ENCODE measurements at places on chromosomes 1 and 21.
A peak's percentile ranks its signal among the peaks of the same experiment; 100 is the strongest.

DNA sequence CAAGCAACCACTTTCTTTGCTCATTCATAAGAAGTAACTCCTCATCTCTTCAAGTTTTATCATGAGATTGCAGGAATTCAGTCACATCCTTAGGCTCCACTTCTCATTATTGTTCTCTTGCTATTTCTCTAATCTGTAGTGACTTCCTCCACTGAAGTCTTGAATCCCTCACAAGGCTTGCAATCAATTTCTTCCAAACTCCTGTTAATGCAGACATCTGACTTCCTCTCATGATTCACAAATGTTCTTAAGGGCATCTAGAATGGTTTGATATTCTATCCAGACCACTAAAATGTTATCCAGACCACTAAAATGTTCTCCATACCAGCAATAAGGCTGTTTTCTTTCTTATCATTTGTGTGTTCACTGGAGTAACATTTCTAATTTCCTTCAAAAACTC is 528.1 kb downstream of the DPYD start:
- no peak for DNase-seq

DNA sequence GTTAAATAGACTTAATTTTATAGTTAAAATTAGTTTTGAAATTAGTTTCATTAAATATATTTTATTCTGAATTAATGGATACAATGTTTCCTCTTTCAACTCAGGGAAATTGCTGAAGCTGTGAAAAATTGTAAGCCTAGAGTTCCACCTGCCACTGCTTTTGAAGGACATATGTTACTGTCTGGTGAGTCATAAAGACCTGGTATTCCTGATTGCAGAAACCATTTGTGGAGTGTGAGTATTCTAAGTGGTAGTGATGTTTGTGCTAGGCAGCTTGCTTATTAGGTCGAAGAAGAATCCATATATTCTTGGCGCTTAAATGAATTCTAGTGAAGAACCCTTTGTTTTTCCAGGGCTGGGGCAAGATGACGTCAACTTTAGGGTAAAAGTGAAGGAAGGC is 34.0 kb downstream of the MTR start:
- DNase-seq, result no peak

- no peak for DNase-seq
Measured at GRCh38 chr1:186888367-186888766, 59.6 kb downstream of the PLA2G4A start.

DNA sequence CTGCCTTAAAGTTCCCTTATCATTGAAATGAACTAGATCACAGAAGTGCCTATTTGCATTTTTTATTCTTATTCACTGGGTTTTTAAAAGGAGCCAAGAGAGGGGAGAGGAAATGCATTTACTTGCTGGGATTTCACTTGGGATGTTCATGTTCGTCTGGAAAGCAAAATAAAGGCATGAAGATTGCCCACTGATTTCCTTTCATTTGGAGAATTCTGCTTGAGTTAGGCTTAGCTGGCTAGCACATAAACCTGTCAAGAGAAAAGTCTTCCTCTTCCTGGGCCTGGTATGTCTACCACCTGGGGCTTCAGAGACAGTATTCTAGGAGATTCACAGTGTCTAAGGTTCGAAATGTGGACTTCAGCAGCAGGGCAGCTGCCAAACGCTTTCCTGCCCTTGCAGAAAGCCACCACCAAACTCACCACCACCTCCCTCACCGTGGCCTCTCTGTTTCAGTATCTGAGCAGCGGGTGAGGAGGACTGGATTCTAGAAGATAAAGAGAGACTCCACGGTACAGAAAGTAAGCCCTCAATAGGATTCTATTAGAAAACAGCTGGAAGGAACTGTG is 44.5 kb downstream of the HIVEP3 start:
- peak; percentile 51 for DNase-seq

- DNase-seq, result no peak
Measured at GRCh38 chr1:184218458-184219075, 167.0 kb downstream of the TSEN15 start.

GRCh38 chr1:206970446-206970845 is at the start of gene FCAMR:
FCAMR (minus strand) TSS chr1:206970460; CDS start chr1:206970125, 335 bp downstream.
- DNase-seq, result no peak

DNA sequence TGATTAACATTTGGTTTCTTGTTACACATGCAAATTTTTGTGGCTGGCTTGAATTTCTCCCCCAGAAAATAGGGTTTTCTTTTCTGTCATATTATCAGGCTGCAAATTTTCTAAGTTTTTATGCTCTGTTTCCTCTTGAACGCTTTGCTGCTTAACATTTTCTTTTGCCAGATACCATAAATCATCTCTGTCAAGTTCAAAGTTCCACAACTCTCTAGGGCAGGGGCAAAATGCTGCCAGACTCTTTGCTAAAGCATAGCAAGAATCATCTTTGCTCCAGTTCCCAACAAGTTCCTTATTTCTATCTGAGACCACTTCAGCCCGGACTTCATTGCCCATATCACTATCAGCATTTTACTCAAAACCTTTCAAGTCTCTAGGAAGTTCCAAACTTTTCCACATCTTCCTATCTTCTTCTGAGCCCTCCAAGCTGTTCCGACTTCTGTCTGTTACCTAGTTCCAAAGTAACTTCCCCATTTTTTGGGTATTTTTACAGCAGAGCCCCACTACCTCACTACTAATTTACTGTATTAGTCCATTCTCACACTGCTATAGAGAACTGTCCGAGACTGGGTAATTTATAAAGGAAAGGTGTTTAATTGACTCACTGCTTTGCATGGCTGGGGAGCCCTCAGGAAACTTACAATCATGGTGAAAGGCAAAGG is 486.9 kb upstream of the NCAM2 start:
- no peak for DNase-seq

GRCh38 chr1:188043536-188044245 is 1214.9 kb downstream of the PLA2G4A start:
- DNase-seq, result no peak

- DNase-seq, result no peak
Measured at GRCh38 chr1:226600254-226600653, 51.7 kb downstream of the STUM start.

- no peak for DNase-seq
Measured at GRCh38 chr1:152761609-152762213, 3.9 kb downstream of the KPRP start.

DNA sequence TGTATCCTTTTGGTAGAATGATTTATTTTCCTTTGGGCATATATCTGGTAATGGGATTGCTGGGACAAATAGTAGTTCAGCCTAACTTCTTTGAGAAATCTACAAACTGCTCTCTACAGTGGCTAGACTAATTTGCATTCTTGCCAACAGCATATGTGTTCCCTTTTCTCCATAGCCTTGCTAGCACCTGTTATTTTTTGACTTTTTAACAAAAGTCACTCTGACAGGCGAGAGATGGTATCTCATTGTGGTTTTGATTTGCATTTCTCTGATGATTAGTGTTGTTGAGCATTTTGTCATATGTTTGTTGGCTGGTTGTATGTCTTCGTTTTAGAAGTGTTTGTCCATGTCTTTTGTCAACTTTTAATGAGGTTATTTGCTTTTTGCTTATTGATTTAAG is 99.8 kb downstream of the UCK2 start:
- no peak for DNase-seq

- DNase-seq, result peak; percentile 37
Measured at GRCh38 chr21:40684726-40685125, 162.2 kb downstream of the DSCAM start.

DNA sequence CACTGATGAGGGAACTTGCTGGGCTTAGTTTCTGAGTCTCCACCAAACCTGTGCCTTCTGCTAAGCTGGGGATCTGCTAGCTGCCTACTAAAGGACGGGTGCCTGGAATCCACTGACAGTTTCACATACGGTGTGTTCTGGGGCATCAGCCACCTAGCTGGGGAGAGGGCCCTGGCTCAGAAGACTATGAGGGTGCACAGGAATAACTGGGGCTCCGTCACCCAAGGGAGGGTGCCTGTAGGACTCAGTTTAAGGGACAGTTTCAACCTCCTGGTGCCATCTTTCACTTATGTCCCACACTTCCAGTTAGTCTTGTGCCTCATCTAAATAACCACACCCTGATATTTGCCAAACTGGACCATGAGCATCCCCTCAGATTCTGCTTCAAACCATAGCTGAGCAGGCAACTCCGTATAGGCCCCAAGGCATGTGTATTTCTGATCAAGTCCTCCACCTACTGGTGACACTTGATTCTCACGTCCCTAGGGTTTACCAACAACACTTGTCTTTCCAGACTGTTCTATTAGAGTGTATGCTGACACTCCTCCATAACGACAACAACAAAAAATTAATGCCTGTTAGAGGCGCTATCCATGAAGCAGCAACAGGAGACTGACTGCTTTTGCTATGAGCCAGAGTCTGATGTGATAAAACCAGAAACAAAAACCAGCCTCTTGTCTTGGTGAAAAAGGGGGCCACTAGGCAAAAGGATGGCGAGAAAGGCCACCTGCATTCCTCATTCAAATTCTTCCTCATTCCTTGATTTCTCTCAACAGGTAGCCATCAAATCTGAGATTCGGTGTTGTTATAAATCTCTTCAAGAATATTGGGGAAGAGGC is 55.0 kb upstream of the PAXBP1 start:
- peak; percentile 89 for DNase-seq

DNA sequence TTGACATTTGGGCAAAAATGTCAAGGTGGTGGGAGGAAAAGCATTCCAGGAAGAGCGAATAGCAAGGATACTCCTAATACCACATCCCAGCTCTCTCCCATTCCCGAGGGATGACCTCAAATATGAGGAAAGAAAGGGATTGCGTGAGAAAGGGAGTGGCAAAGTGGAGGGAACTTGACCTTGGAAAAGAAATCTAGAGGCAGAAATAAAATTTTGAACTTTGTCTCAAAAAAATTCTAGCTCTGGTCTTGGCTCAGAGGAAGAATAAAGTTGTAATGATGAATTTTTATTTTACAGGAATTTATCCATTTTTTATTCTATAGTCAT is 127.8 kb downstream of the TBX19 start:
- no peak for DNase-seq

GRCh38 chr1:109933856-109934711 is 23.4 kb downstream of the CSF1 start:
- DNase-seq, result no peak

GRCh38 chr1:205680073-205680851 is at the start of gene SLC45A3:
SLC45A3 (minus strand) TSS chr1:205680509; CDS start chr1:205664656, 15,853 bp downstream.
- DNase-seq, result peak; percentile 89

- no peak for DNase-seq
Measured at GRCh38 chr1:64581135-64581842, 111.4 kb downstream of the CACHD1 start.

GRCh38 chr1:213162338-213162737 is 111.3 kb downstream of the RPS6KC1 start:
- no peak for DNase-seq

DNA sequence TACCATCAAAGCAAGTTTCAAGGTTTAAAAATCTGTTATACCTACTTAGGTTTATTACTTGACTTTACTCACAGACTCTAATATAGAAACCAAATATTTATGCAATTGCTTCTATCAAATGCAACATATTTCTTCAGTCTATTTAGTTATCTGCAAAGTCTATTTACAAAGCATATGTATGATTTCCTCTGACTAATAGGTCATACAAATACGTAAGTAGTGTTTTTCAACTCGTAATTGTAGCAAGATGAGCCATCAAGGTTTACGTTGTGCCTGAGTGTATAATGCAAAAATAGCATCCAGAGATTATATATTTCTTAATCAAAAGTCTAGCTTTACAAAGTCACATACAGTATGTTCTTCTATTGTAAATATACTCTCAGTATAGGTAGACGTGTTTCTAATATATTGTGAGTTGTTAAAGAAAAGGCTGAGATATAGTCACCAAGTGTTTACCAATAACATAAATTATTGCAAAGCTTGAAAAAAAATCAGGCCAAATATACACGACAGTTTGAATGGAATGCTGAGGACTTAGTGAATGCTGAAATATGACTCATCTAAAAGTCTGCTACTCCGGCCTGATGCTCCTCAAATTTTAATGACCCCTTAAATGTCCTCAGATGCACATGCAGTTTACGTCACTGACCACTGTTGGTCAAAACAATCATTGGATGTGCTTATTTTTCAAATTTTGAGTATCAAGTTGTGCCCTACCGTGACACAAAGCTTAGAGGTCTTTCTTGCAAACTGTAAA is 48.4 kb downstream of the ADAMTS5 start:
- no peak for DNase-seq

DNA sequence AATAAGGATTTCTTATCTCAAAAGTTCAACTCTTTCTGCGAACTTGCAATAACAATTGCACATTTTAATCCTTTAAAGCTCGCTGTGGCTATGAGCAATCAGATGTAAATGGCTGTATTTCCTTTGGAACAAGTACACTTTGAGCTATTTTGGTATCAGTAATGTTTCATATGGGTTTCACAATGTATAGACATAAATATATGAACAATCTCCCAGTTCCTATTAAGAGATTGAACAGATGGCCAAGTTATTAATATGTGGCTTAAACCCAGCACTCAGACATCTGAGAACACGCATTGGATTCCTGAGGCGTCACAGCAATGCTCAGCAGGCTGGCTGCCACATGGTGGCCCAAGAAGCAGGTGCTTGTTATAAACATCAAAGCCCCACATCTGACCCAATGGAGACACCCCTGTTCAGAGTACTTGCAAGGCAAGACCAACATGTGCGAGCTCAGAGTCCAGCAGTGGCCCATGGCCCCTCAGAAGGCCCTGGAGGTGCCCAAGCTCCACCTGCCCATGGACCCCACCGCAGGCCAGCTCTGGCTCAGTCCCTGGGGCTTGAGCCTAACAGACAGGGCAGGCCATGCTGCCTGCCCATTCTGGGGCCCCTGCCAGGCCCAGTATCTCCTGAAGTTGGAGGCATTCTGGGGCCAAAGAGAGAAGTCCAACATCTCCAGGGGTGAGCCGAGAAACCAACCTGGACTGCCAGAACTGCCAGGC is 23.7 kb downstream of the PSMG1 start:
- peak; percentile 40 for DNase-seq

DNA sequence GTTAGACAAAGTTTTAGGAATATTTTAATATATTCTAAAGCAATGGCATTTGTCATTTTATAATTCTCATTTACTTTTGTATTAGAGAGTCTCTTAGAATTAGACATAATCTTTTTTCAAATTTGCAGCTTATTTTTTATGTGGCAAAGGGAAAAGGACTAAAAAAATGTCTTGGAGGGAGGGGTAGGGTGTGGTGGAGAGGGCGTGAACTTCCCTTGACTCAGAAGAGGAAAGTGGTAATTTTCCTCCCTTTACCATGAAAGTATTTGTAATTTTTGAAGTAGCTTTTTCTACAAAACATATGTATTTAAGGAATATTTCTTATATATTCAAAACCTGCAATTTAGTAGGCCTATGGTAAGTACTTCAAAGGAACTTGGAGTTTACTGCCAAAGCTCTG is 6.9 kb upstream of the RABGAP1L start:
- no peak for DNase-seq

- DNase-seq, result peak; percentile 47
Measured at GRCh38 chr1:201038186-201038876, 14.8 kb upstream of the KIF21B start.

- DNase-seq, result no peak
Measured at GRCh38 chr1:14282707-14283106, 315.8 kb upstream of the KAZN start.

- peak; percentile 64 for DNase-seq
Measured at GRCh38 chr1:67211589-67212563, 45.6 kb downstream of the IL23R start.

GRCh38 chr1:168243198-168243597 is 17.4 kb downstream of the SFT2D2 start:
- DNase-seq, result no peak

Data from NCI-H82 (cell line).